ENCODE measurements at places on chromosomes 5 and 9.

GRCh38 chr5:129118405-129118804 is 23.9 kb downstream of the ISOC1 start:
- DNase-seq, result no peak

DNA sequence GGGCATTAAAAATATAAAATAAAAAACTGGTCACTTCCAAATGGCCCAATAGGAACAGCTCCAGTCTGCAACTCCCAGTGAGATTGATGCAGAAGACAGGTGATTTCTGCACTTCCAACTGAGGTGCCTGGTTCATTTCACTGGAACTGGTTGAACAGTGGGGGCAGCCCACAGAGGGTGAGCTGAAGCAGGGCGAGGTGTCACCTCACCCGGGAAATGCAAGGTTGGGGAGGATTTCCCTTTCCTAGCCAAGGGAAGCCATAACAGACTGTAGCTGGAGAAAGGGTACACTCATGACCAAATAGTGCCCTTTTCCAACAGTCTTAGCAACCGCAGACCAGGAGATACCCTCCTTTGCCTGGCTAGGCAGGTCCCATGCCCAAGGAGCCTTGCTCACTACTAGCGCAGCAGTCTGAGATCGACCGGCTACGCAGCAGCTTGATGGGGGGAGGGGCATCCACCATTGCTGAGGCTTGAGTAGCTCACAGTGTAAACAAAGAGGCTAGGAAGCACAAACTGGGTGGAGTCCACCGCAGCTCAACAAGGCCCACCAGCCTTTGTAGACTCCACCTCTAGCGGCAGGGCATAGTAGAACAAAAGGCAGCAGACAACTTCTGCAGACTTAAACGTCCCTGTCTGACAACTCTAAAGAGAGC is 12.7 kb downstream of the RLN1 start:
- no peak for DNase-seq

- no peak for DNase-seq
Measured at GRCh38 chr5:307306-307705, 14.2 kb upstream of the AHRR start.

- DNase-seq, result no peak
Measured at GRCh38 chr9:38134611-38135237, 65.7 kb upstream of the SHB start.

DNA sequence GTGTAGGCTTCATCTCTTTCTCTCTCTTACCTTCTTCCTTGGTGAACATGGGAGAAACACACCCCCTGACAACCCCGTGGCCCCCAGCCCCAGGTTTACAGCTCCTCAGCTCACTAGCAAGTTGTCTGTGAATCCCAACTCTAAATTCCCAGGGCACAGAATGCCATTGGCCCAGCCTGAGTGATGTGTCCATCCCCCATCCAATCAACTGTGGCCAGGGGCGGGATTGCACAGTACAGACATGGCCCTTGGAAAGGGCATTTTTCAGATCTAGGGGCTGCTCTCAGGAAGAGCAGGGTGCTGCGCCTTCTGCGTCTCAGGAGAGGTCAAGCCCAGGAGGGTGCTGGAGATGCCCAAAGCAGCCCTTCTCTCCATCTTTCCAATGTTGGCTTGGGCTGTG is 48.2 kb upstream of the ASS1 start:
- DNase-seq, result no peak

DNA sequence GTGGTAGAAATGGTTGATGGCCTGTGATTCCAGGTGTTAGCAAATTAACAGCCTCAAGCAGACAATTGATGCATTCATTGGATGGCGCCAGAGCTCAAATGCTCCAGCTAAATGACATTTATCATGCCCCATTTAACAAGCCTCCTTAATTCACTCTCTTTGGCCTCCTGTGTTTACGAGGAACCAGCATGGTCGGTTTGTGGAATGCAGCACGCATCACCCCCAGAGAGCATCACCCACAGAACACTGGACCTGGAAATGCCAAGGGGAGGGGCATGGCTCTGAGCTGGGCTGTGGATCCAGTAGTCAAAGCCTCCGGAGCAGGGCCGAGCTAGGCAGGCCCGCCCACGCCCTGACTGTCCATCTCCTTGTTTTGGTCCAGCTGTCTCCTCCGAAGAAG is 434.0 kb downstream of the GADD45G start:
- DNase-seq, result no peak

GRCh38 chr9:89690334-89690912 is 85.6 kb downstream of the GADD45G start:
- DNase-seq, result no peak

- DNase-seq, result no peak
Measured at GRCh38 chr9:129289883-129290282, 111.8 kb upstream of the IER5L start.

DNA sequence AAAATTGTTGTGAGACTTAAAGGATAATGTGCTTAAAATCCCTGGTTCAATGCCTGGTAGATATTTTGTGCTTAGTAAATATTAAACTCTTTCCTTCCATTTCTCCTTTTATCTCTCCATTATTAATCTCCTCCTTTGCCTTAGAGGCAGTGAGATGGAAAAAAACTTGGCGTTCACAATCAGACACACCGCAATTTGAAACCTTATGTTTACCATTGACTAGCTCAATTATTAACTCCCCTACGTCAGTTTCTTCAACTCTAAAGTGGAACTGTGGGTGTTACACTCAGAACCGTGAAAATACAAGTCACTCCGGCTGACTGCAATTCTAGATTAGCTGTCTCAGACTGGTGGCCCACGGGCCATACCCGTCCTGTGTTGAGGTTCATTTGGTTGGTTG is 327.2 kb downstream of the DEPDC1B start:
- no peak for DNase-seq

GRCh38 chr5:74396913-74397622 is 243.5 kb downstream of the ENC1 start:
- DNase-seq, result no peak

DNA sequence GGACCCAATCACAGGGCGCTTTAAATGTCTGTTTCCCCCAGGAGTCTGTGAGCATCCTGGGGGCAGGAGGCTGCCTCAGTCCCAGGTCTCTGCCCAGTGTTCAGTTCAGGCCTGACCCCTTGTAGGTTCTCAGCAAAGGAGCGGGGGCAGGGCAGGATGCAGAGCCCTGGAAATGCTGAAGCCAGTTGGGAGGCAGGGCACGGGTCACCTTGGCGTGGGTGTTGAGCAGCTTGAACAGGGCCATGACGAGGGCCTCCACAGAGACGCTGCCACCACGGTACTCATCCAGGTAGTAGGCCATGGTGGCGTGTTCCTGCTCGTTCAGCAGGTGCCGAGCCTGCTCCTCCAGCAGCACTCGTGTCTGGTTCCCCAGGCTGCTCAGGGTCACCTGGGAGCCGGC is 36.3 kb upstream of the AKNA start:
- no peak for DNase-seq

DNA sequence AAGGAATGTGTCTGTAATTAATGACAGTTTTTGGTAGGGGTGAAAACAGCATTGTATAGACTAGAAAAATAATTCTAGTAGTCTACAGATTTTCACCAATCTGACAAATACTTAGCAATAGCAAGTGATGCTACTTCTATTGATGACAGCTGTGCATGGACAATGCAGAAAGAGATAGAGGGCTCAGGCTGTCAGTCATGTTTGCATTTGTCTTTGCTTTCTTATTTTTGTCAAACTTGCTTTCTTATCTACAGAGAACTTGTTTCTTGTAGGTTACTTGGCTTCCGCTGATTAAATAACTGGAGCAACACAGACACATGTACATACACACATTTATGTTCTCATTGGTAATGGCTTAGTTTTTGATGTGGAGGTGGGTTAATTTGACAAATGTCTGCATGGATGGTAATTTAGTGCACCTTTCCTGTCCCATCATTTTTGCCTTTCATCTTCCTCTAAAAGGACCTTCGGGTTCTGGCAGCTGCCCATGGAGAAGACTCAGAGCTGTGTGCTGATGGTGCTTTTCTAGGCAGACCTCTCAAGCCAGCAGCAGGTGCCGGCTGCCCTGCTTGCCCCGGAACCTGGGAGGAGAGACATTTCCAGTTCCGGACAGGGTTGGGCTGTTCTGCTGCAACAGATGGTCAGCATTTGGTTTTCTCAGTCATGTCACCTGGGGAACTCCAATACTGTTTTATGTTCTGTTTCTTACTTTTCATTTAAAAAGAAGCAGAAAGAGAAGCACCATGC is 28.8 kb downstream of the CAMK4 start:
- DNase-seq, result no peak
